ENCODE measurements at places on chromosomes 5 and 9.

DNA sequence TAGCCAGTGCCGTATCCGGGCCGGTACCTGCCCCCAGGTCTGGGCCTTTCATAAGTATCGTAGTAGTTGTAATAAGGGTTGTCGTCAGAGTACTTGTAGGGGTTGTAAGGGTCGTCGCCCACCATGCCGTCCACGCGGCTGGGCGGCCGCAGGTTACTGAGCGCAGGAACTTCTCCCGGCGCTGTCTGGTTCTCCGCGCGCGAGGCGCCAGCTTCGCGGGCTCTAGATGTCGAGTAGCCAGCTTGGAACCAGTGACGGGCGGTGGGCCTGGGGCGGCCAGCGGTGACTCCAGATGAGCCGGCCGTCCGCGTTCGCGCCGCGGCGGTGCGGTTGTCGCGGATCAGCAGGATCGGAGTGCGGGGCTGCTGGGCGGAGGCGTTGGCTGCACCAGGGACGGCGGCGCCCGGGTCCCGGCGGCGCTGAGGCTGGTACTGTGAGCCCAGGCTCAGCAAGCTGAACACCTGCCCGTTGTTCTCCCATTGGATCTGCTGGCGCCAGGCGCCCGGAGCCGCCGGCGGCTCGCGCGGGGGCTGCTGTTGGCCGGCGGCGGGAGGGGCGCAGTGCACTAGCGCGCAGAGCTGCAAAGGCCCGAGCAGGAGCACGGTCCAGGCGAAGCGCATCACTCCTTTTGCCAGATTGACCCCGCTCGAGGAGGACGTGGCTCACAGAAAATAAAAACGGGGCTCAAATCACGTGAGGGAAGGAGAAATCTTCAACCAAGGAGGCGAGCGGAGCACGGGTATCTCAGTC lies 518 bp downstream of the LOX start:
- DNase-seq: no peak

DNA sequence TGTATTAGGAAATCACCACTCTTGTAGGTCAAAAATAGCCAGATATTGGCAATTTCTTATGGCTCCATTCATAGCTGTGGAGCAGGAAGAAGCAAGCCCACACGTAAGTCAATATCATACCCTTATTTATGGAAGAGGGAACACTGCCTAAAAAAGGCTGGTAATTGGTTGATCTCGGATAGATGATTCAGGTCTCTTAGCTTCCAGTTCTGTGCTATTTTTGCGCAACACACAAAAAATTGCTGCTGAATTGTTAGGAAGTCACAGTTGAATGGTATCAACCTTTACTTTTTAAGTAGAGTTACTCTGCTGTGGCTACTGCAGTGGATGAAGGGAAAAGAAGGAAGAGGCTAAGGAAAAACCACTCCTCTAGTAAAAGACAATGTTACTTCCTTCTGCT lies 168.8 kb downstream of the ARHGAP26 start:
- no peak for DNase-seq

GRCh38 chr5:175195698-175196656 lies 248.0 kb downstream of the DRD1 start:
- no peak for DNase-seq

- DNase-seq: no peak
These were observed 126.0 kb downstream of the FOXD1 start for GRCh38 chr5:73322437-73323076.

- no peak for DNase-seq
These were observed 165.0 kb upstream of the GLRA1 start for GRCh38 chr5:152089644-152090043.

Measured in T-helper 1 cell (primary cell).